ENCODE measurements at places on chromosomes 1 and 21.

DNA sequence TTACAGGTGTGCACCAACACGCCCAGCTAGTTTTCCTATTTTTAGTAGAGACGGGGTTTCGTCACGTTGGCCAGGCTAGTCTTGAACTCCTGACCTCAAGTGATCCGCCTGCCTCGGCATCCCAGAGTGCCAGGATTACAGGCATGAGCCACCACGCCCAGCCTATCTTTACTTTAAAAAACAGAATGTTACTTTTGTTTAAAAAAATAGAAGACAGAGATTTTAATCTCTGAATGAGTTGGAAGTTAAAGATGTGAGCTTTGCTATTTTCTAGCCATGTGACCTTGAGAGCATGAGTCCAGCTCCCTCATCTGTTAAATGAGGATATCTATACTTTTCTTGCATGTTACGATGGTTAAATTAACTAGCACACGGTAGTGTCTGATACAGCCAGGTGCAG is 3.9 kb upstream of the PUM1 start:
- DNase-seq = no peak

- no peak for DNase-seq
Measured at GRCh38 chr21:36709030-36709867, 10.3 kb downstream of the SIM2 start.

GRCh38 chr1:6301526-6301925 is 40.6 kb upstream of the GPR153 start:
- peak; percentile 15 for DNase-seq

GRCh38 chr1:91925644-91926435 is 23.4 kb upstream of the BRDT start:
- no peak for DNase-seq

GRCh38 chr1:110012100-110012780 is 22.2 kb upstream of the STRIP1 start:
- DNase-seq = no peak

DNA sequence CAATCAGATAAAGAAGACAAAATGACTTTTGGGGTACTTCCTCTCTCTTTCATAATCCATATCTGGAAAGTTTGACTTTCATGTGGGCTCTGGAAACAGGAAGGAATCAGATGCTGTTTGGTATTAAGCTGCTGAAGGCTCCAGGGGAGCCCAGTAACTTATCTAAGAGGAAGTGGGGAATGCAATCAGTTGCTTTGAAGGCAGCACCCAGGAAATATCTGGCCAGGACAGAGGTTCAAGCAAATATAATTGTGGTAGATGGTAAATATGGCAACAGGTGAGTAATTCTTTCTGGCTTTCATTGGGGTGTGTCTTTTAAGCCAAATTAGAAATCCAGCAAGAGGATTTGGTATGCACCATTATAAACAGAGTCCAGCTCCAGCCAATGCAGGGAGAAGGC is 44.4 kb downstream of the COLGALT2 start:
- no peak for DNase-seq

DNA sequence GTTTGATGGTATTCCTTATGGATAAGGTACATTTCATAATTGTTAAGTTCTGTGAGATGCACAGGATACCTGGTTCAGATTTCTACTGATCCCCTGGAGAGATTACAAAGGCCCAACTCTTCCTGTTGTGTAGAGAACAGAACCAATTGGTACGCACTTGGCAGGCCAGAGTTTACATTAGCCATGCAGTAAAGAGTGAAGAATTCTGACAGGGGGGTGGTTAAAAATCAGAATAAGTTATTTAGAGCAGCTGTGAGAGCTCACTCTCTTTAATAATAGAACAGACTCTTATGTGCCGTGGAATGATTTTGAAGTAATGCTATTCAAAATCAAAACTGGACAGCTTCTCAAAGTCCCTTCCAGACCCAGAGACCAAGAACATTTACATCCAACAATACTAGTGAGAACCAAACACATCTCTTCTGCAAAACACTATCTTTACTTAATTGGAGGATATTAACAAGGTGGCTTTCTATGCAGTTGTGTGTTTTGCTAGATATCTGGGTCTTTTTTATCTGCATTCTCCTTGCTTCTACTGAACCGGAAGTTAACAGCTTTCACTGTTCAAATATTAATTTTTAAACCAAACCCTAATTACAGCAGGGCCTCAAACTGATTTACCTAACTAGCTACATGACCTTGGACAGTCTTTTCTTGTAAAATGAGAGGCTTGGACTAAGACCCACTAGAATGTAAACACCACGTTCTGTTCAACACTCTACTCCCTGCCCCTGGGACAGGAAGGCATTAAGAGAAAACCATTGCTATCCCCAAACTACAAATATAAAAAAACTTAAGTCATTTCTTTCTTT is 4.0 kb downstream of the USP24 start:
- DNase-seq = peak; percentile 44

DNA sequence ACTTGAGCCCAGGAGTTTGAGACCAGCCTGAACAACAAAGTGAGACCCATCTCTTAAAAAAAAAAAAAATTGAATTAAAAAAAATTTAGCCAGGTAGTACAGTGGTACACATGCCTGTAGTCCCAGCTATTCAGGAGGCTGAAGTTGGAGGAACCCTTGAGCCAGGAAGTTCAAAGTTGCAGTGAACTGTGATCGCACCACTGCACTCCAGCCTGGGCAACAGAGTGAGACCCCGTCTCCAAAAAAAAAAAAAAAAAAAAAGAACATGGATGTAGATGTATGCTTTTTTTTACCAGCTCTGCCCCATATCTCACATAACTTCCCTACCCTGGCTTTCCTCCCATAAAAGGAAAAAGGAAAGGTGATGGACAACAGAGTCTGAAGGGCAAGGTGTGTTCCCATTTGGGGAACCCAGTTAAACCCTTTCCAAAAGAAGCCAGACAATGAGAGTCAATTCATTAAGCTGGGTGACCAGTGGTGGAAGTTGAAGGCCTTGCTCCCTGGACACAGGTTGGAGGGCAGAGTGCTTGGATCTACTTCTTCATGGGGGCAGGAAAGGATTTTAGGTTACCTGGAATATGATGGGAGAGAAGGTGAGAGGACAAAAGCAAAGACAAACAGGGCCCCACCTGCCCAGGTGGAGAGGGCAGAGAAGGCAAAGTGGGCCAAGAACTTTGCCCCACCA is 2.9 kb downstream of the KRTCAP2 start:
- no peak for DNase-seq

DNA sequence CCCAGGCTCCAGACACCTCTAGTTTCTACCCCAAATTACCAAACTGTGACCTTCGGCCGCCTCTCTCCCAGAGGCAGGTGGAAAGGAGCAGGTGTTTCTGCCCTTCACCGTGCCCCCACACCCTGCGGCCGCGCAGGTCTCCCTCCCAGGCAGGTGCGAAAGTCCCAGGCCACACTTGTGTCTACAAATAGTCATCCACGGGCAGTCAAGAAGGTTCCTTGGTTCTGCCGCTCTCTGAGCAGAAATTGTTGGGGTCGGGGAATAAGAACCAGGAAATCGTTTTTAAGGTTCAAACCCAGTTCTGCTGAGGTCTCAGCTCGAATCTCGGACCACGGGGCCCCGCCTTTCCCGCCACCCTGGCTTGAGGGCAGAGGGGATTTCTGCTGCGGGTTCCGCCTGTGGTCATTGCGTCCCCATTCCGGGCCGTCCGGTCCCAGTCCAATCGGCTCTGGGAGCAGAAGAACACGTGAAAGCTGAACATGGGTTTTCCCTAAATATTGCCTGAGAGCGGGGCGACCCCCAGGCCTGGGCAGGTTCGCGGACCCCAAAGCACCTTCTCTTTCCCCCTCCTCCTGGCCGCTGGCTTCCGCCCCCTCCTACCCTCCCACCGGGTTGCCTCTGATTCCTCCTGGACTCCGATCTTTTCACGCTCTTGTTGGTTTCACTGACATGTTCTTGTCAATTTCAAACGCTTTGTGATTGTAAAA is 1.2 kb upstream of the ATF3 start:
- DNase-seq = no peak

DNA sequence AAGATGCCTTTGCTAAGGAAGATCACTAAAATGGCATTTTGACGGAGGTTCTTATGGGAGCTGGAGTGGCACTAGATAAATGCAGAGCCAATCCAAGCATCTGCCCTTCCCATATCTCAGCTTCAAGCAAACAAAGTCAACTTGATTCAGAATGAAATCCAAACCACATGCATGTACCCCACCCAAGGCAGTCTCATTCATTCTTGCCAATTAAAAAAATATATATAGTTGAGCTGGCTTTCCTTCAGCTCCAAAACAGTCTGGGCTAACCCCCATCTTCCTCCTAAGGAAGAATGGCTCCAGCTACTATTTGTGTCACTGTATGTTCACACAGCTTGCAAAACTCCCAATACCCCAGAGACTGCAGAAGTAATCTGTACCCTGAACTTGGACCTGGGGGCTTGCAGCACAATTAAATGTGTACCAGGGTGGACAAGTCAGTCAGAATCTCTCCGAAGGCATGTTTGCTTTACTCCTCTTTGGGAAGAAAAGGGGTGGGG is 35.4 kb downstream of the GPR3 start:
- DNase-seq = no peak

DNA sequence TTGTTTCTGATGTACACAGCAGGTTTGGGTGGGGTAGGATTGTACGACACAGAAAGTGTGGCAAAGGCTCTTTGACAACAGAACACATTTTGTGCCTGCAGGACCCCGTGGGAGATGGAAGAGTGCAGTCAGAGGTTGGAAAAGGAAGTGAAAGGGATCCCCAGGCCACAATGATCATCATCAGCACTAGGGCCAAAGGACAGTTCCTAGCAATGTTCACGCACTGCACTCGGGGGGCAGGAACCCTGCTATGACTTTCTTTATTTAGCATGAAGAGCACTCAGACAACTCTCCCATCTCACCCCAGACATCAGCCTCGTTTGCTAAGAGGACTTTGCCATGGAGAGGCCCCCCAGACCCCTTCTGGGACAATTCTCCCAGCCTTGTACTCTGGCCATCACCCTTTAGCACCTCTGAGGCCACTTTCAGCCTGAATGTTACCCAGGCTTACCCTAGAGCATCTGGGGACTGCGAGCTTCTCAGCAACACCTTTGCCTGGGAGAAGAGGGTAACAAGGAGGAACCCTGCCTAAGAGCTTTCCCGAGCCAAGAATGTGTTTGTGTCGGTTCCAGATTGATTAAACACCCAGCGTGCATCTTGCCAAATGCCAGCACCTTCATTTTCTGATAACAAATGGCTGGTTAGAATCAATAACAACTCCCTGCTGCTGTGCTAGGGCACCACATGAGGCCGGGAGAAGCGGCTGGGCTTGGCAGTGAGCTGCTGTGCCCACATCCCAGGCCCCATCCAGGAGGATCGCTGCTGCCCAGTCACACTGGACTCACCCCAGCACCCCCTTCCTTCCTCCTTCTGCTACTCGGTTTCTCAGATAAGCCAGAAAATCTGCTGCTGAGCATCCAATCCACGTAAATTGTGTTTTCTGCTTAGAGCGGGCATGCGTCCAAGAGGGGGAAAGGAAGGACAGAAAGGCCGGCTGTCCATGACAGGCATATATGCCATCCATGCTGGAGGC is 633.1 kb downstream of the AJAP1 start:
- no peak for DNase-seq

- no peak for DNase-seq
Measured at GRCh38 chr21:46516068-46516467, 57.4 kb downstream of the DIP2A start.

GRCh38 chr1:69998847-69999246 is 206.5 kb downstream of the LRRC40 start:
- DNase-seq = no peak

DNA sequence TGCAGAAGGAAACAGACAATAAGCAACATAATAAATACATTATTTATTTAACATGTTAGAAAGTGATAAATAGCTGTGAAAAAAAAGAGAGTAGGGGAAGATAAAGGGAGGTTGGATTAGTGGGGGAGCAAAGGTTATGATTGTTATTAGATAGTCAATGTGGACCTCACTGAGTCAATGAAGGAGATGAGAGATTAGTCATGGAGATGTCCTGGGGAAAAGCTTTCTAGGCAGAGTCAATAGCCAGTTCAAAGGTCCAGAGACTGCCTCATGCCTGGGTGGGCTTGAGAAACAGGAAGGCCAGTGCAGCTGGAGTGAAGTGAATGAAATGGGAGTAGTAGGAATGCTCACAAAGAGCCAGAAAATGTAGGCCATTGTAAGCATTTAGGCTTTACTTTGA is 187.1 kb upstream of the CACYBP start:
- DNase-seq = peak; percentile 28

- DNase-seq = no peak
Measured at GRCh38 chr1:57835620-57836019, 411.8 kb upstream of the DAB1 start.

DNA sequence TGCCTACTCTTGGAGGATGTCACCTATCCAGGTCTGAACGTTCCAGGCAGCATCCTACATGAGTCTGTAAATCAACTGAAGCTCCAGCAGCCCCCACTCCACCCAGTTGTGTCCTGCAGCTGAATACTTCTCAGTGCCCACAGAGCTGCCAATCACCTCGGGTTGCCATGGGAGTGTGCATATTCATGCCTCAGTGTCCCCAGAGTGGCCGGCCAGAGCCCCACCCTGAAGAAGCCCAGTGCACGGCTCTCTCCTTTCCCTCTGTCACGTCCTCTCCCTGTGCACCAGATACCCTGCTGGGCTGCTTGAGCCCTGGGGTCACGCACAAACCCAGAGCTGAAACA is 16.1 kb upstream of the GSTM4 start:
- no peak for DNase-seq

- no peak for DNase-seq
Measured at GRCh38 chr1:84582802-84583587, 8.8 kb upstream of the CTBS start.

DNA sequence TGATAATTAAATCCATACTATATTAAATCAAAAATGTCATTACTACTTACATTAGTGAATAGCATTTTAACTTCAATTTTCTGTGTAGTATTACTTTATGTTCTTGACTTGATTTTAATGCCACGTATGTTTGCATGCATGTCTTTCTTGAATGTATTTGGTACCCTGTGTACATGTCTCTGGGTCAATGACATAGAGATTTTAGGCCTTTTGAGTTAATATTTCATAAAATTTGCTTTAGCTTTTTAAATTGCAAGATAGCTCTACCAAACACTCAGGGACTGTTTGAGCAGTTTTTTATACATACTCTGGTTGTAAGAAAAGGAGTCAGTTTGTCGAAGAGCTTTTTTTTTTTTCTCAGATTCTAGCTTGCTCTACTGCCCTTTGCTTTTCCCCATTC is 1.5 kb downstream of the MLLT11 start:
- no peak for DNase-seq

GRCh38 chr1:186782791-186783190 is 46.0 kb upstream of the PLA2G4A start:
- peak; percentile 40 for DNase-seq

- DNase-seq = no peak
Measured at GRCh38 chr21:46468108-46468774, 9.6 kb downstream of the DIP2A start.

GRCh38 chr1:111723091-111723806 is 15.9 kb downstream of the INKA2 start:
- no peak for DNase-seq
